ENCODE measurements at places on chromosomes 13 and 19.

GRCh38 chr13:71309905-71310304 is 557.1 kb downstream of the DACH1 start:
- DNase-seq, result no peak

GRCh38 chr13:108828086-108828815 is 198.8 kb downstream of the MYO16 start:
- no peak for DNase-seq

- DNase-seq, result peak; percentile 82
Observed at GRCh38 chr19:44212250-44212865, at the start of gene ZNF227. ZNF227 (plus strand) TSS chr19:44212532; CDS start chr19:44217793, 5,261 bp downstream.

- DNase-seq, result no peak
Observed at GRCh38 chr13:27926644-27927434, 7.0 kb downstream of the PDX1 start.

DNA sequence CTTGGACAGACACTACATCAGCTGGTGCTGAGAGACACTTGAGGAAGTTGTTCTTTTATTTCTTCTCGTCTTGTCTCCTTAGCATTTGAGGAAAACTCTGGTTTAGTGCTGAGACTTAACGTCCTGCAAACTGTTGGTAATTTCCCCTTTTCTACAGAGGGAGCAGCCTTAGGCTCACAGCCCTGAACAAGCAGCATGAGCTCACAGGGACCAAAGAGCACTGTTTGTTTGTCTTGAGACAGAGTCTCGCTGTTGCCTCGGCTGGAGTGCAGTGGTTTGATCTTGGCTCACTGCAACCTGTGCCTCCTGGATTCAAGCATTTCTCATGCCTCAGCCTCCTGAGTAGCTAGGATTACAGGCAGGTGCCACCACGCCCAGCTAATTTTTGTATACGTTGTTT is 5.5 kb downstream of the ZNF805 start:
- no peak for DNase-seq

GRCh38 chr13:48038761-48039160 is 1.2 kb downstream of the NUDT15 start:
- peak; percentile 31 for DNase-seq

DNA sequence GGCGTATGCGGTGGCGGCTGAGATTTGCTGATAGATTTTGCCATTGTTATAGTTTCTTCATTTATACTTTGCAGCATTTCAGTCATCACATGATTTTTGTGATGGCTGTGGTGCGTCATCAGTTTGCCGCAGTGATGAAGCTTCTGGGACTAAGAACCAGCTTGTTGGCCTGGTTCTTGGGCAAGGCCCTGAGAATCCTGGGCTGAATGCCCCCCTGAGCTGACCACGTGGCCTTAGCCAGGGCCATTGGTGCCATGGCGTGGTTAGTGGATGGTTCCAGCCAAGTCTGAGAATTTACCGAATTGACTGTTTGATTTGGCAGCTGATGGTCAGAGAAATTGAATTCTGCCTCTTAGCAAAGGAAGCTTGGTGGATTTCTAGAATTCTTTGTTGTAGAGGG is 17.8 kb downstream of the GATAD2A start:
- DNase-seq, result no peak

GRCh38 chr19:28196101-28196500 is 1016.9 kb downstream of the UQCRFS1 start:
- DNase-seq, result no peak

DNA sequence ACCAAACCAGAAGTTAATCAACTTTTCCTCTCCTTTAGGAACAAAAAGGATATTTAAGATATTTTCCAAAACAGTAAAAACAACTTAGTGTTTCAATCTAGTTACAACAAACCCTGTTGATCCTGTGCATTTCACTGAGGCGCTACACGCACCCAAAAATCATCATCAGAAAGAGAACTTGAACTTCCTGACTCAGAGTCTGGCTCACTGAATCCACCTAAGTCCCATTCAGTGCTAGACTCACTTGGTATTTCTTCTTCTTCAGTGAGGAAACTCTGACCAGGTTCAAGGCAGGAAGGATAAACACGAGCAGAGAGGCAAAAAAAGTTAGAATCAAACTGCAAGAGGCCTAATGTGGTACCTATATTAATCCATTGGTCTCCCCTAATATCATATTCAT is 2.2 kb downstream of the KBTBD6 start:
- peak; percentile 66 for DNase-seq

DNA sequence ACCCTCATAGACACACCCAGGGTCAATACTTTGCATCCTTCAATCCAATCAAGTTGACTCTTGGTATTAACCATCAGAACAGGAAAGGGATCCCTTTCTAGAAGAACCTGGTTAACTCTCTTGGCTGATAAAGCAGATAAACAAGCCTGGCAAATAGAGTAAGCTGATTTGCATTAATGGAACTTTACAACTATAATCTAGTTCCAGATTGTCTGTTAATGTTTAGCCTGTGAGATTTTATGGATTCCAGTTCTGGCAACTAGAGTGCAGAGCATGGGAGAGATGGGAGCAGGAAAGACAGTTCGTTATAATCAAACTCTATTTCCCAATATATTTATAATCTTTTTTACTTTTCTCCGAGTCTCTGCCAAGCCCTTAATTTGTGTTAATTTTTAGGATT is 272.6 kb upstream of the KLHL1 start:
- DNase-seq, result no peak

- no peak for DNase-seq
Observed at GRCh38 chr13:70162141-70162540, 53.9 kb upstream of the KLHL1 start.

DNA sequence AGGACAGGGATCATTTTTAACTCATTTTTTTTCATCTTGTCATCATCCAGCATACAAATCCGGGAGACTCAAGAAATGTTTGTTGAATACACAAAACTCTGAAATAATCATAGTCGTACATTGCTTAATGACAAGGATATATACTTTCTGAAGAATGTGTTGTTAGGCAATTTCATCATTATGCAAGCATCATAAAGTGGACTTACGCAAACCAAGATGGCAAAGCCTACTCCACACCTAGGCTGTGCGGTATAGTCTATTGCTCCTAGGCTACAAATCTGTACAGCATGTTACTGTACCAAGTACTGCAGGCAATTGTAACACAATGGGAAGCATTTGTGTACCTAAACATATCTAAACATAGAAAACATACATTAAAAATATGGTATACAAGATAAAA is 264.1 kb downstream of the TSHZ3 start:
- DNase-seq, result no peak

- DNase-seq, result no peak
Observed at GRCh38 chr13:79995334-79995733, 345.6 kb downstream of the SPRY2 start.

DNA sequence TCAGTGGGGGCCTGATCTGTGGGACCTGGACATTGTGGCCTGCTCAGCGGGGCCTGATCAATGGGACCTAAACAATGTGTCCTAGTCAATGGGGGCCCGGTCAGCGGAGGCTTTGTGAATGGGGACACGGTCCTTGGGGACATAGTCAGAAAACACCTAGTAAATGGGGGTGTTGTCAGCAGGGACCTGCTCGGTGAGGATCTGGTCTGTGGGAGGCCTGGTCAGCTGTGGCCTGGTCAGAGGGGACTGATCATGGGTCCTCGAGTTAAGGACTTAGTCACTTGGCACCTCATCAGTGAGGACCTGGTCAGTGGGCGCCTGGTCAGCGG is 44.5 kb upstream of the TPM4 start:
- DNase-seq, result no peak

DNA sequence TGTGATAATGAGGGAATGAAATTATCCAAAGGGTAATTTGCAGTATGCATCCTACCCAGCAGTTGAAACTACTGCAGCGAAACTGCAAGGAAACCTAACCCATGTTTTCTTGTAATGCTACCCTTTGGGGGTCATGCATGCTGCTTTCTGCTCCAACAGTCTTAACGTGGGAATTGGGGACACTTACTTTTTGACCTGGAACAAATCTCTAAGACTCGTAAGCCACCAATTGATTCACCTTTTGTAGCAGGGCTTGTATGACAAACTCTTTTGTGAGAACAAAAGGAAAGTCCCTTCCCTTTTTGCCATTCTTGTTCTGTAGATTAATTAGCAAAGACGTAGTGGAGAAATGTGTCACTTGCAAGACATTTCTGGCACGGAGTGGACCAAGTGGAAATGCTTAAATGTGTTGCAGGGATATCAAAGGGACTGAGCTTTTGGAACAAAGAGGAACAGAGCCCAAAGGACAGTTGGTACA is 27.4 kb downstream of the LRCH1 start:
- DNase-seq, result no peak

GRCh38 chr19:16861011-16861410 is 27.8 kb upstream of the F2RL3 start:
- DNase-seq, result no peak

GRCh38 chr19:56086671-56087430 is 34.2 kb downstream of the ZNF787 start:
- no peak for DNase-seq

- no peak for DNase-seq
Observed at GRCh38 chr13:36700170-36700569, 26.4 kb downstream of the SERTM1 start.

DNA sequence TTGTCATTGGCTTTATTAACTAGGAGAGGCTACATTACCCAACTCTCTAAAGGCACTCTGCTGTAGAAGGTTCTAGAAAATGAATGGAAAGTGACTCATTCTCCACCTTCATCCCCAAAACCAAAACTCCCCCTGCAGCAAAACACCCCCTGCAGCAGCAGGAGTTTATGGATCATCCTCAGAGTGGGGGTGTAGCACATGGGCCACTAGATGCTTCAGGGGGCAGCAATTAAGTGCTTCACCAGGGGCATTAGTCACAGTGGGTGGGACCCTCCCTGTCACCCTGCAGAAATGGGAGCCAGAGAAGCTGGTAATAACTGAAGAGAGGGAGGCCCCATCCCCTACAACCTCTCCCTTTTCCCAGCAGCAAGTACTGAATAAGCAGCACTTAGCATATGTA is 64.5 kb upstream of the MED4 start:
- DNase-seq, result peak; percentile 55

DNA sequence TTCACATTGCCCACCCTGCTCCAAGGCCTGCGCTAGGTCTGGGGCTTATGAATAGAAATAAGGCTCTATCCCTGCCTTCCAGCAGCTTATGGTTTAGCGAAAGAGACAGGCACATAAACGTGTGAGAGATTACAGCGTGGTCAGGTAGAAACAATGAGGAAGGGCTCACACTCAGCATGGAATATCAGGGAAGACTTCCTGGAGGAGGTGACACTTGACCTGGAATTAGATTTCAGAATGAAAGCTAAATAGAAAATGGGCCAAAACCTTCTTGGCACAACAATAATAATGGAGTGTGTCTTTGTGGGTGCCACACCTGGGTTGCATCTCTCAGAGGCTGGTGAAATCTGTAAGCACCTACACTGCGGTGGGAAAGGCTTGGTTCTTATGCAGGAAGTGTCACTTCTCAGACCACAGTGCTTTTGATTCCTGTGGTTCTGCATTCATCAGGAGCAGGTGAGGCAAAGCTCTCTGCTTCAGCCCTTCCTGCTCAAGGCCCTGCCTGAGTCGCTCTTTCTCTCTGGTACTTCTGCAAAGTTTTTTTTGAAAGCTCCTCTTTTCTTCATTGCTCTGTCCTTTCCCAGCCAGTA is 430.3 kb downstream of the ZNF536 start:
- no peak for DNase-seq

- no peak for DNase-seq
Observed at GRCh38 chr13:110233951-110234280, 73.0 kb downstream of the COL4A1 start.

DNA sequence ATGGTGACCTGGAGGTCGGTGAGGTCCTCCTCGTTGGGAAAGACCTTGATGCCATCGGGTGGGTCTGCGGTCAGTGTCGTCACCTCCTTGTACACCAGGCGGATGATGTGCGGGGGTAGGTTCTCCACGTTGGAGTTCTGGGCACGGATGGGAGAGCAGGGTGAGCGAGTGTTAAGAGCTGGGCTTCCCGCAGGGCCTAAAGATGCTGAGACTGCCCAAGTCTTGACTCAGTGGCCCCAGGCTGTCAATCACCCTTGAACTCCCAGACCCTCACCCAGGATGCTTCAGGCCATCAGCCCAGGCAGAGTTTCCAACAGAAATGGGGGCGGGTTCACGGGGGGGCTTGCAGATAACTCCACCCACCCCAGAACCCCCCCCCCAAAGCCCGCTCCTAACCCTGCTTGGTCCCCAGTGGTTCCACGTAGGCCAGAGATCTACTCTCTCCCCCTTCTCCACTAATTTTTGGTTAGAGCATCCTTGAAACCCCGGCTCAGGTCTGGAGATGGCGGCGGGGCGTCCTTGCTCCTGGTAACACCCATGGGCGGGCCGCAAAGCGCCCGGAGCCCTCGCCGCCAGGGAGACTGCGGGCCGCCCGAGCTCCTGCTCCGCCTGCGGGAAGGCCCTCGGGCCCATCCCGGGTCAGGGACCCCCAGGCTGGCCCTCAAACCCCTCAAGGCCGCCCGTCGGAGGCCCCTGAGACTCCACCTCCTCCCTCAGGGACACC is 600 bp downstream of the UBE2S start:
- DNase-seq, result peak; percentile 45

- DNase-seq, result peak; percentile 87
Observed at GRCh38 chr13:27043013-27043412, 128.6 kb downstream of the USP12 start.

DNA sequence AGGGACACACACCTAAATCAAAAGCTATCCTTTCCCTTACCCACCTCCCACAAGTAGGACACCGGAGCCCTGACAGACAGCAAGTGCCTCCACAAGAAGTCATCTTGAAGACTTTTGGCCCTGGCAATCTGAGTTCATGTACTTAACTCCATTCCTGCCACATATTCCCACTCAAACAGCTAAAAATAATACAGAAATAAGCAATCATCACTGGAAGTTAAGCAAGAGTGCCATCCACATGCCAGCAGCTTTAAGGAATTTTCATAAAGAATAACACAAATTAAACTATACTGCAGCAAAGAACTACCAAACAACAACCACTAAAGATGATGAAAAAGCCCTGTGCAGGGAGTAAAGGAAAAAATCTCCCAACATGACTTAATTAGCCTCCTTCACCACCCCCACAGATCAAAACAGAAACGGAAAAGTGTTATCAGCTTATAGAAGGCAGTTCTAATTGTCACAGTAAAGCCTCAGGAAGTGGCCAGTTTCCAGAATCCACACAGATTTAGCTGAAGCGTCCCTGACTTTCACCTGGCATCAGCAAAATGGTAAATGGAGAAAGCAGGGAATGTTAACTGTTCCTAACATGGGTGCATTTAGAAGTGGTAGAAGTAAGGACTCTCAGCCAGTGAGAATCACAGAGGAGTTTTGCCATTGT is 343.9 kb downstream of the TBC1D4 start:
- DNase-seq, result no peak

DNA sequence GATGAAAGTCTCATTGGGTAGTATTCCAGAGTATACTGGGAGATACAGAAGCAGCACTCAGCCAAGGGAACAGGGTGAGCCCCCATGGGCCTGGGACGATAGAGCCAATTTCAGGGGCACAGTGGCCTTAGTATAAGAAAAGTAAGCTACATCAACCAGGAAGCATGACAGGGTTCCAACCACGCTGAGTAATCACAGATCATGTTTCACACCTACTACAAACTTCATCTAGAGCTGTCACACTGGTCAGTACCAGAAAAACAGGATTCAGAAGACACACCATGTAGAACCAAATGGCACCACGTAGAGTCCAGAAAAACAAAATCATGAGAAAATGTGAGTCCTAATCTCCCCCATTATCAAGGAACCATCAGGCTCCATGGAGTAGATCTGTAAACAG is 1292.4 kb upstream of the MIR17HG start:
- DNase-seq, result no peak

- no peak for DNase-seq
Observed at GRCh38 chr13:98595134-98595533, 18.2 kb upstream of the STK24 start.
